Fibroblast of skin of left biceps (primary cell): ENCODE measurements at places on chromosomes 13 and 19.

- no peak for DNase-seq
These were observed 885.2 kb upstream of the SLITRK6 start for GRCh38 chr13:86684402-86684801.

- DNase-seq = no peak
These were observed 12.9 kb upstream of the MICU2 start for GRCh38 chr13:21616880-21617279.

DNA sequence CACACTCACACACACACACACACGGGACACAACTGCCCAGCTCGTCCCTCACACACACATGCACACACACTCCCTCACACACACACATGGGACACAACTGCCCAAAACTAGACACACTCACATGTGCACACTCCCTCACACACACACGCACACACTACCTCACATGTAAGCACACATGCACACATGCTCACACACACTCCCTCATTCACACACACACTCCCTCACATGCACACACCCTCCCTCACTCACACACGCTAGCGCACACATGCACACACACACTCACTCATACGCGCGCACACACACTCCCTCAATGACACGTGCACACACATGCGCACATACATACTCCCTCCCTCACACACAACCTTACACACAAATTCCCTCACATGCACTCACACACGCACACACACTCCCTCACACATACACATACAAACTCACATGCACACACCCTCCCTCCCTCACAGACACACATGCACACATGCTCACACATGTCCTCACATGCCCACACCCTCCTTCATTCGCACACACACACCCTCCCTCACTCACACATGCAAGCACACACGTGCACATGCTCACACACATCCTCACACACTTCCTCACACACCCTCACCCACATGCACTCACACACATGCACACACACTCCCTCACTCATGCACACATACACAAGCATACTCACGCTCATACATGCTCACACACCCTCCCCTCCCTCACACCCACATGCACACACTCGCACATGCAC lies 9.0 kb upstream of the RASA3 start:
- DNase-seq = no peak

DNA sequence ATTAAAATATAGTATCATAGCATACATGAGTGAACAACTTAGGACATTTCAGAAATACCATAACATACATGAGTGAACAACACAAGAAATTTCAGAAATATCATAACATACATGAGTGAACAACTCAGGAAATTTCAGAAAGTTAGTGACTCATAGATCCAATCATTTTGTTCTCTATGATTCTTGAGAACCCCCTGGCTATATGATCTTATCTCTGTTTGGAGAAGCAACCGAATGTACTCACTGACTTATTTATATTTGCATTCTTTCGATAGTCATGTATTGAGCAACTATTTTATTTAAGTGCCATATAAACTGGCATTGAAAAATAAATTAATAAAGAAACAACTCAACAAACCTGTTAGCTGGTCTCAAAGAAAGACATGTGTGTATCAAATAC lies 251.1 kb downstream of the EFNB2 start:
- no peak for DNase-seq

GRCh38 chr19:42184401-42184861 lies 33.0 kb downstream of the DEDD2 start:
- DNase-seq = peak; percentile 49

- peak; percentile 51 for DNase-seq
These were observed 3.1 kb upstream of the CTXN1 start for GRCh38 chr19:7928741-7929701.

- no peak for DNase-seq
These were observed 97.4 kb upstream of the AKAP11 start for GRCh38 chr13:42174344-42175162.

- no peak for DNase-seq
These were observed 7.1 kb upstream of the HSH2D start for GRCh38 chr19:16136185-16136999.

- DNase-seq = no peak
These were observed 19.8 kb upstream of the FBL start for GRCh38 chr19:39865953-39866352.

DNA sequence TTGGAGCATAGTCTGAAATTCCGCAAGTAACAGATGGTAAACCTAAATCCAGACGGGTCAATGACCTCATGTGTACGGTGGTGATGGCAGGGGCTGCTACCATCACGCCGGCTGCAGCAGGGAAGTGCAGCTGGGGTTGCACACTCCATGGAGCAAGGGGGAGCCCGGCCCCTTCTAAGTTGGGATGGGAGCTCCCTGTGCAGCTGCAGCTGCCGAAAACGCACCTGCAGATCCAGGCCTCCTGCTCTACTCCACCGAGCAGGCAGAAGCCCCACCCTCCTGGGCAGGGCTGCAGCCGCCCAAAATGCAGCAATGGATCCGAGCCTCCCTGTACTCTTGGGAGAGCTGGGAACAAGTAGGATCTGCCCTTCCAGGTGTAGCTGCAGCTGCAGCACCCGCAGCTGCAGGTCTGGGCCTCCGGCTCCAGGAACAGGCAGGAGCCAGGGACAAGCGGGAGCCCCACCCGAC lies 25.5 kb downstream of the KBTBD6 start:
- DNase-seq = no peak

DNA sequence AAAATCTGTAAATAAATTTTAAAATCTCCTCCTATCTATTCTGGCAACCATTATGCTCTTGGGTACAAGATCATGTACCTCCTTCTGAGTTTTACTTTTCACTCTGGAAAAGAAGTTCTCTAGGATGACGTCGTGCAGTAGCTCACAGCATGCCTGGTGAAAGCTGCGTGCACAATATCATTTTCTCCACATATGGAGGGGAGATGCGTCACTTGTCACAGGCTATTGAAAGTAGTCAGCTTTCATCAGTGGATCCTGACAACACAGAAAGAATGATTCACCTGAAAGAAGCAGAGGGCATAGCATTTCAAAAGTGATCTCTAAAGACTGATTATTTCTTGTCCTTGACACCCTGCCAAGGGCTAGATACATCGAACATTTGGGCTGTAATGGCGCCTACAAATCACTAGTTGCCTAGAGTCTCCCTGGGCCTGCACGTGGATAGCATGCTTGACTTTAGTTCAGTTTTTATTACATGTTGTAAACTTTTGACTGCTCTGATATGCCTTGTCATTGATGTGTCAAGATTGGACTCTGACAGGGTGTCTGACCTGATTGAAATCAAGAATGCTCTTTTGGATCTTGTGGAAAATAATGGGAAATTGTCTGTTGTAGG lies 1365.6 kb downstream of the OLFM4 start:
- DNase-seq = no peak

- no peak for DNase-seq
These were observed 378.9 kb downstream of the DLEU7 start for GRCh38 chr13:50464349-50465251.

DNA sequence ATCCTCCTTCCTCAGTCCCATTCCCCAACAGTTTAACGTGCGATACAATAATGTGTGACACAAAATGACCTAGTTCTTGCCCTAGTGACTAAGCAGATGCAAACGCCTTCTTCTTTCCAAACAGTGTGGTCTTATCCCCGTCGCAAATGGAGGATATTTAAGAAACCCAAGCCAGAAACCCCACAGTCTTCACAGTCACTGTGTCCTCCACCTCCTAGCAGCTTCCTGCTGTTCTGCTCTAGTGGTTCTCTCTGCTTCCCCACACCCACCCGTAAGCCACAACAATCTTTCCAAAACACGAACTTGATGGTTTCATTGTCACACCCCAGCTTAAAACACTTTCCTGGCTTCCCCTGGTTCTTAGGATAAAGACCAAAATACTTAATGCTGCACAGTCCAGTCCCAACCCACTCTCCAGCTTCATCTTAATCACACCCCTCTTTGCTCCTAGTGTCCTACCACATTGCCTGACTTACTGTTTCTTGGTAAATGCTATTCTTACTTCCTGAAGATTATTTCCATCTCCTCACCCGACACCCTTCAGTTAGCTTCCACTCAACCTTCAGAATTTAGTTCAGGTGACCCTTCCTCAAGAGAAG lies 32.3 kb downstream of the ITM2B start:
- DNase-seq = no peak

DNA sequence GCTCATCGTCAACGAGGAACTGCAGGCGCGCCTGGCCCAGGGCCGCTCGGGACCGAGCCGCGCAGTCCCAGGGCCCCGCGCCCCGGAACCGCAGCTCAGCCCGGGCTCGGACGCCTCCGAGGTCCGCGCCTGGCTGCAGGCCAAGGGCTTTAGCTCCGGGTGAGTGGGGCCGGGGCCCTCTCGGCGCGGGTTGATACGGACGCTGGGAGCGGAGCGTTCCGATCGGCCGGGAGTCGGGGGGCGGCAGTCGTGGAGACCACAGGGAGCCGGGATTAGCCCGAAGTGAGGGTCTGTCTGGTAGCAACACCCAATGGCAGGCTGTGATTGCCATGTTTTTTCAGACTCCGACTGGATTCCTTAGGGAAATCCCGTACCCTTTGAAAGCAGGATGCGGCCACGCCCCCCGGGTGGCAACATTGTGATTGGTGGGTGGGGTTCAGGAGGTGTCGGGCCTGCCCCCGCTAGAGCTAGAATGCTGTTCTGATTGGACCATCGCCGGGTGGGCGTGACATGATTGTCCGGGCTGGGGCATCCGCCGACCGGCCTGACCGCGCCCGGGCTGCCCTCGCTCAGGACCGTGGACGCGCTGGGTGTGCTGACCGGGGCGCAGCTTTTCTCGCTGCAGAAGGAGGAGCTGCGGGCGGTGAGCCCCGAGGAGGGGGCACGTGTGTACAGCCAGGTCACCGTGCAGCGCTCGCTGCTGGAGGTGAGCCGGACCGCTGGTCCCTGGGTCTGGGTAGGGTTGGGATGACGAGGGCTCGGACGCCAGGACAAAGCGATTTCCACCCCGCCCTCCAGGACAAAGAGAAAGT lies 11.3 kb downstream of the EPS8L1 start:
- DNase-seq = peak; percentile 56

DNA sequence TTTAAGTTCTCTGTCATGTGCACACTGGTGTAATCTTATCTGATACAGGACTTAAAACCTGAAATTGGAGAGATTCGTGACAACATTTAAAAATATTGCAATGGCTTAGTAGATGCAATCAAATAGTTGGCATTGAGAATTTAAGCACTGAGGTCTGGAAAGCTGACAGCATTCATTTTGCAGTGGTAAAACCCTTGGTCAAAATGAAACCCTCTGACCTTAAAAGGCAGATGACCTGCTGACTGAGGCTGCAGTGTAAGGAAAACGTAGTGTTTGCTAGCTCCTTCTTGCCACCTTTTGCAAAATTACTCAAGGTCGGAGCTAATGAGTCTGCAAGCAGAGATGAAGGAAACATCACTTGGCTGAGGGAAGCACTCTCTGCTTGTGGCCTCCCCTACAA lies 150.6 kb downstream of the KCTD12 start:
- DNase-seq = no peak

DNA sequence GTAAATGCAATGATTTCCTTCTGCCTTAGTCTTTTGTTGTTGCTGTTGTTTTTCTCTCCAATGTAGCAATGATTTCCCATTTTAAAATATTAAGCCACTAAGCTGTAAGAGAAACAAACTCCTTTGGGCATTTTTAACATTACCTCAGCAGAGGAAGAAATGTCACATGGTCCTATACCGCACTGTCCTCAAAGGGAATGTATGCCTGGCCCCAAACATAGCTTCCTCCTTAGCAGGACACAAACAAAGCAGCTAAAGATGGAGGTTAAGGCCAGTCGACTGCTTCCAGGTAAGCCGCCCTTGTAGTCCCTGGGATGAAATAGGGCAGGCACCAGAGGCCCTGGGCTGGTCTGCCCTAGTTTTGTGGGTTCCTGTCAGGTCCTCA lies 249.0 kb downstream of the TSHZ3 start:
- no peak for DNase-seq

- DNase-seq = no peak
These were observed 6.6 kb upstream of the OR10H5 start for GRCh38 chr19:15780610-15781418.

- no peak for DNase-seq
These were observed 1516.4 kb downstream of the EFNB2 start for GRCh38 chr13:105019073-105019472.

DNA sequence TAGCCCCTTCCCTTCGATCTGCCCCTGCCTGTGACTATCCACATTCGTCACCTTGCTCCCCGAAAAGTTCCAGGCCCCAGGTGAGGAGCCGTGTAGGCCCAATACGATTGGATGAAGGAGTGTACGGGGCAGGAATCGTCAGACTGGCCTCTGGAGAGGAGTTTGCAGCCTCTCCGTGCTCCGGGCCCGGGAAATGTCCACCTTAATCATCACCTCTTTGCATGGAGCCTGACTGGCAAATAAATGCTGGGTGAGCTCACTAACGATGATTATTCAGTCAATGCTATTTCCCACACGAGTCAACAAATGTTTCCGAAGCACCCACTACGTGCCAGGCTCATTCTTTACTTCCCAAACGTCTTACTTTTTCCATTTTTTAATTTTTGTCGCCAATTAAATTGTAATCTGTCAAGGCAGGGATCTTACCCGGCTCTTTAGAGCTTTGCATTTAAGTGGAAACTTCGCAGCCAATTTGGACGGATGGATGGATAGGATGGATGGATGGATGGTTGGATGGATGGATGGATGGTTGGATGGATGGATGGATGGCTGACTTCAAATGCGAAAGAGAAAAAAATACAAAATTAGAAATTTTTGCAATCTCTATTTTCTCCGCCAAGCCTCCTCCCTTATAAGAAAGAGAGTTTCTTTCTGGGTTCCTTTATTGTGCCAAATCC lies 45.8 kb downstream of the TGDS start:
- no peak for DNase-seq

DNA sequence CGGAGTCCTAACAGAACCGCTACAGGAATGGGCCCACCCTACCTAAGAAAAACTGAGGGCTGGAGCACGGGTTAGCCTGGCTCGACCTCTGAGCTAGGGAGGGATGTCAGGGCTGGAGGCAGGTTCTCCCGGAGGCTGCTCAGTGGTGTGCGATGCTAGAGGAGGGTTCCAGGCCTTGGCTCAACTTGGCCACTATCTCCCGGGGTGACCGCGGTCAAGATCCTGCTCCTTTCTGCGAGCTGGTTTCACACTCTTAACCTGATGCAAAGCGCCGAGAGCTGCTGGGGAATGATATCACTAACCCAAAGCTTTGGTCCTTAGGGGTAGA lies 301 bp downstream of the POP4 start:
- no peak for DNase-seq

- DNase-seq = no peak
These were observed 5.0 kb downstream of the PRSS57 start for GRCh38 chr19:690203-690602.
